ENCODE measurements at places on chromosomes 12 and 14.

DNA sequence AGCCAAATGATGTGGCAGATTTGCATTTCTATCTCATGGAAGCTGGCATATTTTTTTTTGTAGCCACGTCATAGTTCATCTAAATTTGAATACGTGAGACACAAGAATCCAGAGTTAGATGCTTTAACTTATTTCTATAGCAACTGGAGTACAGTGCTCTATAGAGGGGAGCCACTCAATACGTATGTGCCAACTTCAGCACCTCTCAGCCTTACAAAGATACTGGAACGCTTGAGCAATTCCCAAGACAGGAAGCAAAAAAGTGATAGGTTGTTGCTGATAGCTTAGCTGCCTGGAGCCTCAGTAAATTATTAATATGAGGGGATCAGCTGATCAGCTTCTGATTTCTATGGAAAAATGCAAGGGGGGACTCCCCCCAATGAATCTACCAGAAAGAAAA, 24.1 kb upstream of the PELI2 start:
- no peak for DNase-seq

- DNase-seq = peak; percentile 1
Measured at GRCh38 chr12:130401703-130402102, 64.0 kb downstream of the PIWIL1 start.

DNA sequence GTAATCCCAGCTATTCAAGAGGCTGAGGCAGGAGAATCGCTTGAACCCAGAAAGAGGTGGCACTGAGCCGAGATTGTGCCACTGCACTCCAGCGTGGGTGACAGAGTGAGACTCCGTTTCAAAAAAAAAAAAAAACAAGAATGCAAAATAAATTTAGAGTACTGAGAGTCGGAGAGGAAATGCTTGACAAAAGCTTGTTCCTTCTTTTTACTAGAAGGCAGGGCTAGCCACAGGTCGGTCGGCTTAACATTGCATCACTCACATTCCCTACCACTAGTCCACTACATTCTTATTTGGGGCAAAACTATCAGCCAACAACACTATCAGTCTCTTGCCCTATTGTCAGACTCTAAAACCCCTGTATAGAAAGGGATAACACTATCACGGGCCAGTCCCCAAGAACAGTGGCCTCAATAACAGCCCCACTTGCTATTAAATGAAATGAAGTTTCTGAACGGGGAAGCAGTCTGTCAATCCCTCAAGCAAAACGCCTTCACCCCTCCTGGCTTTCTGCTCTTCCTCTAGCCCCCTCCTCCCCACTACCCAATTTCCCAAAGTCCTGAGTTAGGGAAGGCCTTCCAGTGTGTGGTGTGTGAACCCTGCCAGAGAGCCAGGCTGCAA, 1.0 kb downstream of the RNF41 start:
- no peak for DNase-seq

- DNase-seq = no peak
Measured at GRCh38 chr12:113184098-113184899, 979 bp downstream of the DDX54 start.

DNA sequence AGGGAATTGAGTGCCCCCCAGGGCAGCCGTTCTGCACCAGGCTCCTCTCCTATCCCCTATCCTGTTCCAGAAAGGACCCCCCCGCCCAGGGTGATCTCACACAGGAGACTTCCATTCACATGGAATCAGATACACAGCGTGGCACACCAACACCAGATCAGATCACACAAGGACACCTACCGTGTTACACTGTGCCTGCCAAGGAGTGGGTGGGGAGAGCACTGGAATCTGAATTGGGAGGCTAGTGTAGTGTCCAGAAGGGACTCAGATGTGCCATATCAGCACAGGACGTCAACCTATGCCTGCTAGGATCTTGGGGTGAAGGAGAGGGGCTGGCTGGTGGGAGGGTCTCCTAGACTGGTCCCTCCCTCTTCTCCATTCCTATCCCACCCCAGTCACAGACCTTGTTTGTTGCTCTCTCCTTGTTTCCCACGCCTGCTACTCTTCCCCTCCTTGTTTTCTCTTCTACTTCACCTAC, 2.3 kb downstream of the PTMS start:
- no peak for DNase-seq

DNA sequence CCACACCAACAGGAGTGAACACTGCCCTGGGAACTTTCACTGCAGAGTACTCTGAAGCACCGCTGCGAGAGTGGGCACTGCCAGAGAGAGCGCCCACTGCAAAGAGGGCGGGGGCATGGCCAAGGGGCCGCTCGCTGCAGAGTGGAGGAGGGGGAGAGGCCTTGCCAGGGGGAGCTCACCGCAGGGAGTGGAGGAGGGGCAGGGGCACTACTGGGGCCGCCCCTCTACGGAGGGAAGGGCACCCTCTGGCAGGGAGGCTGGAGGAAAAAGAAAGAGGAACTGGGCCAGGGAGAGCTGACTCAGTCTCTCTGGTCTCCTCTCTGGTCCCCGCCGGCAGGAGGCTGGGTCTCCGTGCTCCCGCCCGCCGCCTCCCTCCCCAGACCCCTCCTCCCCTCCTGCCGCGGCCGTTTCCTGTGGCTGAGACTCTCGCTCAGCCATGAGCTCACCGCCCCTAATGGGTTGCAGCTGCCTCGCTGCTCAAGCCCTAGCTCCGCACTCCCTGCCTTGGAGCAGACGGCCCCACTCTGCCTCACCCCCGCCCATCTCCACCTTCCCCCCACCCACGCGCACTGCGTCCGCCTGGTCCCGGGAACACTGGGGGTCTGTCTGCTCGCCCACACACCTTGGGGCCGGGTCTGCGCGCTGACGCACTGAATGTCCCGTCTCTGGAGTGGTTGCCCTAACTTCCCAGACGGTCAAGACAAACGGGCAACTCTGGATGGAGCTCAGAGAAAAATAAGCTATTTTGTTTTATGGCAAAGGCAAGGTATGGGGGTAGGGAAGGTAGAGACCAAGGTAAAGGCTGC, 1.3 kb downstream of the ARHGEF40 start:
- DNase-seq = peak; percentile 80

- peak; percentile 47 for DNase-seq
Measured at GRCh38 chr12:108691998-108692808, 39.1 kb downstream of the CORO1C start.

DNA sequence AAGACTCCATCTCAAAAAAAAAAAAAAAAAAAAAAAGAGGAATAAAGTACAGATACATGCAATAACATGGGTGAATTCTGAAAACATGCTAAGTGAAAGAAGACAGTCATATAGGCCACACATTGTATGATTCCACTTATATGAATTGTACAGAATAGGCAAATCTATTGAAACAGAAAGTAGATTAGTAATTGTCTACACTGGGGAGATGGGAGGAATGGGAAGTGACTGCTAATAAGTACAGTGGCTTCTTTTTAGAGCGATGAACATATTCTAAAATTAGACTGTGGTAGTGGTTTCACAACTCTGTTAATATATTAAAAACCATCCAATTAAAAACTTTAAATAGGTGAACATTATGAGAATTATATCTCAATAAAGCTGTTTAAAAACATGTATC, 74.4 kb downstream of the ANKS1B start:
- DNase-seq = no peak

DNA sequence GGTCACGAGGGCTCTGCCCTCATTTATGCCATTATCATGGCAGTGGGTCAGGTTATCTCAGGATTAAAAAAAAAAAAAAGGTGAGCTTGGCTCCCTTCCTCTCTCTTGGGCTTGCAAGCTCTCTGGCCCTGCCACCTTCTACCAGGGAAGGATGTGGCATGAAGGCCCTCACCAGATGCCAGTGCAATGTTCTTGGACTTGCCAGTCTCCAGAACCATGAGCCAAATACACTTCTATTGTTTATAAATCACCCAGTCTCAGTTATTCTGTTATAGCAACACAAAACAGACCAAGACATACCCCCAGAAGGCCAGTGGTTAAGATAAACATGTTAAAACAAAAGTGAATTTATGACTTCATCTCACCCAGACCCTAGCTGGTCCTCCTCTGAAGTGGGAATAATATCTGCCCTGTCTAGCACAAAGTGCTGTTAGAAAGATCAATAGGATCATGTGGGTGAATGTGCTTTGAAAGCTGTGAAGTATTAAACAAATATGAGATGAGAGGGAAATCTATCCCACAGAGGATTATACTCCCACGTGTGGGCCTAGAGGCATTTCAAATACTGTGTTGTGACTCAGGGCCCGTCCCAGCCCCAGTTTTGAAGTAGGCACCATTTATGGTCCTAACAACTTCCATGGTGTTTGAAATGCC, 88.6 kb downstream of the NINJ2 start:
- DNase-seq = no peak

DNA sequence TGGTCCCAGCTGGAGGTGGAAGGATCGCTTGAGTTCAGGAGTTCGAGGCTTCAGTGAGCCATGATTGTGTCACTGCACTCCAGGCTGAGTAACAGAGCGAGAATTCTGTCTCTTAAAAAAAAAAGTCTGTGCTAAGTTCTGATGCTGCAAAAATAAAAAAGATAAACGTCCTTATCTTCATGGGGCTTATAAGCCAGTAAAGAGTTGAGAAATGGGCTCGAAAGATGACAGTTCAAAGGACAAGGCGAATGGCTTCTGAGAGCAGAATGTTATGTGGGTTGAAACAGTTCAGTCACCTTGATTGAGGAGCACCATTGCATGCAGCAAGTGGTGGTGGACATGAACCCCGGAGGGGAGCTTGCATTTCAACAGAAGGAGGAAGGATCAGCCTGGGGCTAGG, 4.7 kb downstream of the TSPAN9 start:
- DNase-seq = no peak

DNA sequence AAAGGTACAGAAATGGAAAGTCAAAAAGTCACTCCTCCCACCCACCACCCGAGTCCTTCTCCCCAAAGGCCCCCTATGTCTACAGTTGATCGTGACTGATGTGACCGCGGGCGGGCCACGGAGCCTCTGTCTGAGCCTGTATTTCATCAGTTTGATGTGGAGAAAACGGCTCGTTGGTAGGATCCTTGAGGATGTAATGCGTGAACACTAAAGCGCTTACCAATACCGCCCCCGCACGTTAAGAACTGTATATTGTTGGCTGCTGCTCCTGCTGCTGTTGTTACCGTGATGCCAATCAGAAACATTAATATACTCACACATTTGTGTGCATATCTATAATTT, 24.6 kb upstream of the UBC start:
- no peak for DNase-seq

- peak; percentile 21 for DNase-seq
Measured at GRCh38 chr12:132178801-132179401, 34.6 kb downstream of the NOC4L start.

DNA sequence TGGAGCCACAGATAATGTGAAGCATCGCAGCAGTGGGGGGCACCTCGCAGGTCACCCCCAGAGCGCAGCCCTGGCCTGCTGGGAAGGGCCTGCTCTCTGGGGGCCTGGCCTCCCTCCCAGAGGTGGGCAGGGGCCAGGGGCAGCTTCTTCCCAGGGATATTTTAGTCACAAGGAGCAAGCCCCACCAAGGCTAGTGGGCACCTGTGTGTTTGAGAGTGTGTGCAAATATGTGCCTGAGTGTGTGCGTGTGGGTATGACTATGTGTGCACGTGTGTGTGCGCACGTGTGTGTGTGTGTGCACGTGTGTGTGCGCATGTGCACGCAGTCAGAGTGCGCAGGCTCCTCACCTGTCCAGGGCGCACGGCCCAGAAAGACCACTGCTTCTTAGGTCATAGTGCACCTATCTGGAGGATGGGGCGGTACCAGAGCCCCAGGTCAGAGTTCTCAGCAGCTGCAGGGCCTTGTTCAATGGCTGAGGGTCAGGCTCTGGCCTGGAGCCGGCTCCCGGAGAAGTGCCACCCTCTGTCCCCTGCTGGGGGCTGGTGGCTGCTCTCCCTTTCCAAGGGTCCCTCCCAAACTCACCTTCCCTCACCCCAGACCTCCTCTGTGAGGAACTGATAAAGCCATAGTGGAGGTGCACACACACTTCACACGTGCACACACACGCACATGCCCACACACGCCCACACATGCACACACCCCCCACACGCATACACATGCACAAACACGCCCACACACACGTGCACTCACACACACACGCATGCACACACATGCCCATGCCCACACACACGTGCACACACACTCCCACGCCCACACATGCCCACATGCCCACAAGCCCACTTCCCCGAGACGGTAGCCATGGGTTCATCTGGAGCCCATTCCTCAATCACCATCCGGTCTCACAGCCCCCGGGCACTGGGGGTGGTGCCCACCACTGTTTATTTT, 128.5 kb downstream of the KIF26A start:
- DNase-seq = no peak

GRCh38 chr12:90909069-90909770, 45.8 kb downstream of the CCER1 start:
- peak; percentile 34 for DNase-seq

DNA sequence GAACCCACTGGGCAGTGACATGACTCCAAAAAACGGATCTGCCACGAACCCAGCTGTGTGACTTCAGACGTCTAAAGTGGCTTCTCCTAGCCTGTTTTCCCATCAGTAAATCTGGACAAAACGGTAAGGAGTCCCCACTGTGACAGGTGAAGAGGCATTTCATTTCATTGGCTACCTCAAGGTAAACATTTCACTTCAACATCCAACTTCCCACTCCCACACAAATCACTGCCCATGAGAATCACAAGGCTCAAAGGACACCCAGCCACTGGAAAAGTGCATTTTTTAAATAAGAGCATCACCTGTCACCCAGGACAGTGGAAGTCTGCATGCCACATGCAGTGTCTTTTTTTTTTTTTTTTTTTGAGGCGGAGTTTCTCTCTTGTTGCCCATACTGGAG, 27.9 kb downstream of the HSP90AA1 start:
- DNase-seq = no peak

DNA sequence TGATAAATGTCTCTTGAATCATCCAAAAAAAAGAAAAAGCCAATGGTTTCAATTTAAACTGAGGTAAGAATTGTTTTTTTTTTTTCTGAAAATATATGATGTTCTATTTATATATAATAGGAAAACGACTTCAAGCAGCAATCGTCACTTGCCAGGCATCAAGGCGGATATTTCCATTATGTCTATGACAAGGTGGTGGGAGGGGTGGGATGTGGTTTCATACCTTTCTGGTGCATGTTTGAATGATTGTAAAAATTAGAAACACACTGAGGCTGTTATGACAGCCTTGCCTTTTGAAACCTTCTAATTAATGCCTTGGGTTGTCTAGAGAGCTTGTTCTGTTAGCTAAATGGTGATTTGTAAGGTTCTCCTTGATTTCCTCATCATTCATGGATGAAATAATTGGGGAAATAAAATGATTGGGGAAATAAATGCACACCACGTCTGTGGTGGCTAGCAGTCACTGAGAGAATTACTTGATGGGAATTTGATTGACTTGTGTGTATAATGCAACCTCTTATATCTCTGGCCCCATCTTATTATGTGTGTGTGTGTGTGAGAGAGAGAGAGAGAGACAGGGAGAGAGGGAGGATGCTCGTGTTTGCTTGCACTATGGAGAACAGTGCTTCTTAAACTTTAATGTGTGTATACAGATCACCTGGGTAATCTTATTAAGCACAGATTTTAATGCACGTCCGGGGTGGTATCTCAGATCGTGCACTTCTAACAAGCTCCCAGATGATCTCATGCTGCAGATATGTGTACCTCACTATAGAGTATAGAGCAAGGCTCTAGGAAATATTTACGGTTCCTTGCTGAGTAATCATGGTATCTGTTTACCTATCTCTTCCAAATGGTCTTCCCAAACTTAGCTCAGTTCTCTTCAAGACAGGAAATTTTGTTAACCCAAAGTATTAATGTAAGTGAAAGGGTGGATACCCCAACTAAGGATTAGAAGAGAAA, 502.6 kb downstream of the DIO2 start:
- DNase-seq = peak; percentile 31

Data from NCI-H2227 treated with DMSO at 0.1 percent for 48 hours (cell line).